ENCODE measurements at places on chromosomes 6 and 20.

GRCh38 chr20:35373661-35374060, 38.1 kb downstream of the UQCC1 start:
- no peak for DNase-seq

DNA sequence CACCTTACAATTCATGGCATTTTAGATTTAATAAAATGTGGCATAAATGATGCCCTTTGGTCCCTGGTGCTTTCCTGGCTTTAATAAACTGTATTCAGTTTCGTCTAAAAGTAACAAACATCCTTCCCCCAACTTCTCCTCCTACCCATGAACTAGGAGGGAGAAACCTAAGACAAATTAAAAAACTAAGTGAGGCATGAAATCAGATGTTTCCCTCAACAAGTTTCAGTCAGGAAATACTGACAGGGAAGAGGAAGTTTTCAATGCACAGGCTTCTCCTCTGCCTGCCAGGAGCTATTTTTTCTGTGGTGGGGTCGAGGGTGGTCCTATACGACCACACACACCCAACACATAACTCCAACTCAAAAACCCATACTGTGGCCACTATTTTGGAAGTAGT, 10.0 kb downstream of the HBS1L start:
- no peak for DNase-seq

DNA sequence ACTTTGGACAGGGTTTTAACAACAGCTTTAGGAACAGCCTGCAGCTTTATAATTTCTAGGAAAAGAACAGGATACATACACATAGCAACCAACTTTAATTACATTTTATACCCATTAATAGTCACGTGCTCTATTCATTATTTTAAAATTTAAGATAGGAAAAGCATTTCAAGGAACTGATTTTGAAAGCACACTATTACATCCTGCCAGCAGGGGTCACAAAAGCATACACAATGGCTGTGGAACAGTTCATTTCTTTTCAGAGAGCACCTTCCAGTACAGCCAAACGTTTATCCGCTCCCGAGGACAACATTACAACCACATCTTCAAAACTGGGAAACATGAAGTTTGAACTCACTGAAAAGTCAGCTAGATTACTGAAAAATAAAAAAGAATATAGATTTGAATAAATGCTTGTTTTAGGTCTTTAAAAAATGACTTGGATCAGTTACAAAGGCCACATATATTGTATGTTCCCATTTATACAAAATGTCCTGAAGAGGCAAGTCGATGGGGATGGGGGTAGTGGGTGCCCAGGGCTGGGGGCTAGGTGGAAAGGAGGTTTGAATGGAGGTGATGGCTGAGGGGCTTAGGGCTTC, 104.6 kb upstream of the EXOC2 start:
- DNase-seq: peak; percentile 35

GRCh38 chr6:35302604-35303241, 5.1 kb downstream of the DEF6 start:
- no peak for DNase-seq

DNA sequence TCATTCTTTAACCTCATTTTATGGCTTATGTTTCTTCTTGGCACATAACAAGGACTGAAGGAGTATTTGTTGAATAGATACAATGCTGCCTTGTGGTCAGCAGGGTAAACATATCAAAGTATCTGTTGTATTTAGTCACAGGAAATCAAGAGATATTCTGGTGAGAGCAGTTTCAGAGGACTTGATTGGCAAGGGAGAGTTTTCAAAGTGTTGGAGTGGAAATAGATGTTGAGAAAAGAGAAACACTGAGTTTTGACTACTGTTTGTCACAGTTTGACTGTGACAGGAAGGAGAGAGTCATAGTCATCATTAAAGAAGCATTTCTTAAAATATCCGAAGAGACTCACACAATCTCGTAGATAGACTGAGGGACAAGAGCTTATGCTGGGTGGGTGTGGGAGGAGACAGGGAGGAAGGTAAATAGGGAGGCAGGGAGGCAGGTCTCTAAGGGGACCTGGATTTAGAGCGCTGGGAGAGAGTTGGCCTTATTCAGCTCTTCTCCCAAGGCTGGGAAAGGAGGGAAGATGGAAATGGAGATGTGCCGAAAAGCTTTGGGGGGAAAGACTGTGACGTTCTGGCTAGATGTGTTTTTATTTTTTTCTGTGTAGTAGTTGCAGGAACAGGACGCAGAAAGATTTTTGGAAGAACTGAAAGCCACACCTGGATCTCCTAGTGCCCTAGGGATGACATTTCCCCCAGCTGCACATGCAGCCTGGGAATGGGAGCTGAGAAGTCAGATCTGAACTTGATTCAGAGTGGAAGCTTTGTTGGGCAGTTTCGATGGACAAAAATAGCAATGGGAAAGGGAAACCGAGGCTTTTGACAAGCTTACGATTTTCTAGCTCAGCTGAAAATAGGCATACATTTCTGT, 65.0 kb upstream of the IFNGR1 start:
- DNase-seq: no peak

DNA sequence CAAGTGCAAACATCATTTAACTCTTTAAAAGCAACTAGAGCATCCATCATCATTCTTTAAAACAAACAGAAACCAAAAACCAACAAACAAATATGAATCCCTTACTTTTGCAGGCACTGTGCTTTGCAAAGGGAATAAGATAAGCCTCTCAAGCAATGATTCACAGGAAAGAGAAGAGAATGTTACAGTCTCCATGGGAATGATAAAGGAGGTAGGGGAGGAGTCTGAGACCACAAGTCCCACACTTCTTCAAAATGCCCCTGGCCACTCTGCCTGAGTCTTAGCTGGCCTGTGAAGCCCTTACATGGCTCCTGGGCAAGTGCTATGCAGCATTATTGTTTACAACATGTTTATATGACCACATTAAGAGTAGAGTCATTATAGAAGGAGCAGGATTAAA, 257.7 kb upstream of the MARCKS start:
- no peak for DNase-seq

- no peak for DNase-seq
Measured at GRCh38 chr6:5295623-5296022, 34.3 kb downstream of the FARS2 start.

GRCh38 chr6:168109171-168109570, 30.2 kb upstream of the FRMD1 start:
- DNase-seq: no peak

- no peak for DNase-seq
Measured at GRCh38 chr6:128339635-128340450, 180.6 kb downstream of the PTPRK start.

DNA sequence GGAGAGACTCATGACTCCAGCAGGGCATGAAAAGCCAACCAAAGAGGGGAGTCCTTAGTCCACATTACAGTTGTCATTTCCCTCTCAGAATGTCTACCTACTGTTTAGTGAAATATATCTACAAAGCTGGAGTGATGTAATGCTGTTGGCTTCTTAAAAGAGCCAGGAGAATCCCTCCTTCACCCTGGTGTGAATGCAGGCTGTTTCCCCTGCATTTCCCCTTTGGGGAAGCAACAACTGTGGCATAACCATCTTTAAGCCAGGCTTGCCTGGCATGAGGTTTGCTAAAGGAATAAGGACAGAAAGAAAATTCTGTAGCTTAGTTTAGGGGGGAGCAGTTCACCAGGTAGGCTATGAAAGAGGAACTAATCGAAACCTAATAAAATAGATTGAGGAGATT, 129.5 kb downstream of the CRYBG1 start:
- DNase-seq: no peak
